ENCODE measurements at places on chromosomes 6 and 20. TPM values are rescaled to one million over a fixed set of nuclear protein-coding genes. Genes with fewer than 3 reads are reported as not detected.

DNA sequence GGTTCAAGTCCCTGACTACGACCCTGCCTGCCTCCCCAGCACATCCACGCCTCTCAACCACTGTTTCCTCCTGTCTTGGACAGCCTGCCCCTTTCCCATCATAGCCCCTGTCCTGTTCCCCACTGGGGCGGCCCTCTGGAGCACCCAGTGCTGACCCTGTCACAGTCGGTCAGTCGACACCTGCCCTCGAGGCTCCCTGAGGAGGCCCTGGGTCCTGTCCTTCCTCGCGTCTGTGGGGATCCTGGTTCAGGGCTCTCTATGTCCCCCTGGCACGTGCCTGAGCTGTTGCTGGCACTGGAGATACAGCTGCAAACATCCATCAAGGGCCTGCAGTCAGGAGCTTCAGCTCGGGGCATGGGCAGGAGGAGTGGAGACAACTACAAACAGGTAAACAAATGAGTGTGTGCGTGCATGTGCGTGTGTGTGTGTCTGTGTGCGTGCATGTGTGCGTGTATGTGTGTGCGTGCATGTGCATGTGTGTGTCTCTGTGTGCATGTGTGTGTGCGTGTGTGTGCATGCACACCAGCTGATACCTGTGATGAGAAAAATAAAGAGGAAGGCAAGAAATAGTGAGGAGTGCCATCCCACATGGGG is 132.8 kb downstream of the PHACTR3 start:
- DNase-seq = no peak

GRCh38 chr6:121873595-121873994 is 438.1 kb downstream of the GJA1 start:
- DNase-seq = no peak

DNA sequence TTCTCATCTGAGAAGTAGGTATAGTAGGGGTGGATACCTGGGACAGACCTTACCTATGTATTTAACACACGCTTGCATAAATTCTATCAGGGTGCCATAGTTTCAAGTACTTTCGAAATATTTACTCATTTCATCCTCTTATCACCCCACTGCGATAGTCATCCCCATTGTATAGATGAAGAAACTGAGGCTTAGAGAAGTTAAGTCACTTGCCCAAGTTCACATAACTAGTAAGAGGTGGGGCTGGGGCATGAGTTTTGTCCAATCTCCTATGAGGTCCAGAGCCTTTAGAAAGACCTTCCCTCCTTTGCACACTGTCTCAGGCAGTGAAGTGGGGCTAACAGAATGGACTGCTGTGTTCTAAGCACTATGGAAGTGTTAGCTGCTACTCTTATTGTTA is 6.2 kb downstream of the TULP1 start:
- no peak for DNase-seq

GRCh38 chr6:89314692-89315091 is 407 bp downstream of the GABRR2 start:
- no peak for DNase-seq

- DNase-seq = no peak
Measured at GRCh38 chr6:71028877-71029252, 72.0 kb upstream of the B3GAT2 start.

DNA sequence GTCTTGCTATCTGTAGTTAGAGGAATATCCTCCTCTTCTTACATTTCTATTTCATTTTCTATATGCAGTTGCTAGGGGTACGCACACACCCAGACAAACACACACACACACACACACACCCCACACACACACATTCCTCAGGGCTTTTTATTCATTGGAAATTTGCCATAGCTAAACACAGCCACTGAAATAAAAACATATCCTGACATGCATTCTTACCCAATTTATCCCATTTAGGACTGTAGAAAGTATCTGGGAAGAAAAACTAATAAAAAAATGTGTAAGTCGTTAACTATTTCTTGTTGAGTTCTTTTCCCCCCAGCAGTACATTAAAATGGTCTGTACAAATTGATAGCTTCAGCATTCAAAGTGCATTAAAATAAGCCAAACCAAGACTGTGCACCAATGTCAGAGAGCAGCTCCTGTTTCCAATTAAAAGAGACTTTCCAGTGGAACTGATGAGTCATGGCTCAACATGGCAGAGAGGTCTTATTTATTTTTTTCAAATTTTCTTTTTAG is 357.9 kb upstream of the AGPAT4 start:
- DNase-seq = no peak

DNA sequence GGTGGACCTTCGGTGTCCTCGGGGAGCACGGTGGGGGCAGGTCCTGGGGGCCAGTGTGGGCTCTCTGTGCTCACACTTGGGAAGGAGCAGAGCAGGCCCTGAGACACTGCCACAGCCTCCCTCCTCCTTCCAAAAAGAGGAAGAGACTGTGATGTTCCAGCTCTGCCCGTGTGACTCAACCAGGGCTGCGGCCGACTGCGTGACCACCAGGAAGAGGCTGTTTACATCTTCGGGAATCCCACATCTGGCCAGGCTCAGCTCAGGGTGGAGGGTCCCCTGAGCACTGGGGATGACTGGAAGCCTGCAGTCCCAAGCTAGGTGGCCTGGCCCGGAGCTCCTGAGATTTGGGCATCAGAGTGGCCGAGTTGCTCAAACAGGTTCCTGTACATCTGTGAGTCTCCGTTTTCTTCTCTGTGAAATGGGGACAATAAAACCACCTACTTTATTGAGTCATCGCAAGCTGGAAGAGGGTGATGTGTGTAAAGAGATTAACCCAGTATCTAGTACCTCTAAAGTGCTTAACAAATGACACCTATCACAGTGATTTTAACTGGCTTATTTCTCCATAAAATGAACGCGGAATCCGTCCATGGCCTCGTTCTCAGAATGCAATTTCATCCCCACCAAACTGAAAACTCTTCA is 242.1 kb downstream of the DLL1 start:
- no peak for DNase-seq

DNA sequence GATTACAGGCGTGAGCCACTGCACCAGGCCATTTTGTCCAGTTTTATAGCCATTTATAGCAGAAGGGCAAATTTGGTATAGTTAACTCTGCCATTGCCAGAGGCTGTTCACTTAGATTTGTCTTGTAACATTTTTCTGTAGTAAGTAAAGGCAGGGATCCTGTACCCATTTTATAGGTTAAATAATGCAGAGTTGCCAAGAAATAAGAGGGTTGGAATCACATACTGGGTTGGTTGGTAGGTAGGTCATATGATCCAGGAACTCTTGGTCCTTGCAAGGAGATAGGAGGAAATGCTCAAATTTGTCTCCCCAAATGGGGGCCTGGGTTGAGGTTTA is 68.1 kb downstream of the SHLD1 start:
- no peak for DNase-seq

DNA sequence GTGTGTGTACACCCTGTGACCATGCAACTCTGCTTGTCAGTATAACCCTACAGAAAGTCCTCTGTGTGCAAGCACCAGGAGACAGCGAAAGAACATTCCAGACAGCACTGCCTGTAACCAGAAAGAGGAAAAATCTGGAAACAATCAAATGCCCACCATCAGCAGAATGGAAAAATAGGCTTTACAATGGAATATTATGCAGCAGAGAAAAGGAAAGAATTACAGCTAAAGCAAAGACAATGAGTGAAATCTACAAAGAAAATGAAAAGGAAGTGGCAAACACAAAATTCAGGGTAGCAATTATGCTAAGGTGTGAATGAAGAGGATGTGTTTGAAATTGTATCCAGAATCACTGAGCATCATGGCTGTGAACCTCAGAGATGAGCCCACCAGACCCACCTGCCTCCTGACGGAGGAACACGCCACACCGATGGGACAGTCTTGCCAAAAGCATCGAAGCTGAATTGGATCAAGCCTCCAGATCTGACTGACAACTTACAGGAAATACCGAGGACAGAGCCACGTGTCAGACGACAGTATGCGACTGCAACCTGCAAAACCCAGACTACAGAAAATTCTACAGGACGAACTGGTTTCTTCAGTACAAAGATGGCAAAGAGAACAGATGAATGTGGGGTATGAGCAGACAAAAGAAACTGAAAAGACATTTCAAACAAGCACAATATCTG is 133.2 kb downstream of the NFATC2 start:
- DNase-seq = no peak

GRCh38 chr20:57882451-57883161 is 172.8 kb upstream of the PMEPA1 start:
- no peak for DNase-seq

DNA sequence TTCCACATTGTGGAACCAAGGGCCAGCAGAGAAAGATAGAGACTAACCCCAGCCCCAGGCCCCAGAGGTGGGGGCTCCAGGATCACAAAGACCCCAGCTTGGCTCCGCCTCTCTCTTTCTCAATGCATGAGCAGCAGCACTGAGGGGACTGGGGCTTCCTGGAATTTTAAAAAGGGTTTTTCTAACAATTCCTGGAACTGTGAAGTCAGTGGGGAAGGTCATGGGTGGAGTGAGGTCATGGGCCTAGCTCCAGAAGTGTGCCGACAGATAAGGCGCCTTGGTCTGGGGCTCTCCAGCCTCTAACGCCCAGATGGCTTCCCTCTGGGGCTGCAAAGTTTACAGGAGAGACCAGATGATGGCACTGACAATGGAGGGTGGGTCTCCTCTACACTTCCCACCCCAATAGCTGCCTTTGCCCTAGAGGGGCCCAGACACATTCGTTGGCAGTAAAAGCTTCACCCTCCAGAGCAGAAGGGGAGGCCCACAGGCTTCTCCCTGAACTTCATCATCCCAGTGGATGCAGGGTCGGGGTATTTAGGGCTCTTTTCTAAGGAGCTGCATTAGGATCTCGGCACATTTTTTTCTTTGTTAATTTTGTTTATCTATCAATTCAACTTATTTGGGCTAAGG is 46.9 kb upstream of the CD93 start:
- DNase-seq = no peak

GRCh38 chr6:105894556-105894955 is 191.6 kb upstream of the PRDM1 start:
- peak; percentile 31 for DNase-seq

DNA sequence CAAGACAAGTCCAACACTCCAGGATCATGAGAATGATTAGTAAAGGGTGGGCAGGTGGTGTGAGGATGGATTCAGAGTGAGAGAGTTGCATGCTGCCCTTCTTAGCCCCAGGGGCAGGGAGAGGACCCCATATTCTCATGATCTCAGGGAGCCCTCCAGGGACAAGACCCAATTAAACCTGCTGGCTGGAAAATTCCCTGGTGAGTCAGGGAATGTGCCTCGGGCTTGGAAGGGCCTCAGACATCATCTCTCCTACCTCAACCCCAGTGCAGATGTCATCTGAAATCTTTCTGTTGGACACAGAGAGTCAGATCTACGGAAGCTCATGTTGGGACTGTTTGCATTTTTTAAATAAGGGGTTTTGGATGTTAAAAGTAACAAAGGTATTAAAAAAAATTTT is 9.2 kb upstream of the SIRPD start:
- no peak for DNase-seq

GRCh38 chr6:137172734-137173431 is 561 bp downstream of the IL22RA2 start:
- no peak for DNase-seq

- DNase-seq = peak; percentile 83
Measured at GRCh38 chr20:21053002-21053762, 53.0 kb downstream of the LINC00237 start.

DNA sequence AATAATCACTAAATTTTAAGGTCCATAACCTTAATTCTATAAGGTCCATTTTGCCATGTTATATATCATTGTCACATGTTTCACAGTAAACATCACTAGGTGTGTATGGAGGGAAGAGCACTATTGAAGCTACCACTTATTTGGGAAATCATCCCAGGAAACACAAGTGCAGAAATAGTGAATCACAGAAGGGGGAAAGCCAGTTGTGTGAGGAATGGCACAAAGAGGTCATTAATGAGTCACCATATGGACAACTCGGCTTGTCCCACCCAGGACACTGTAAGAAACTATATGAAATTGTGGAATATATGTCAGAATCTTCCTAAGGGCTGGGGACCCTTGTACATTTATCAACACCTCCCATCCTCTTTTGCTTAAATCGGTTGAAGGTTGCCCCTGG is 13.7 kb downstream of the BTN3A1 start:
- DNase-seq = no peak

SEL1L2 gene
- not detected for total RNA-seq

KCNK16 gene
- not detected for total RNA-seq

NKX2-2 gene
- total RNA-seq = not detected

TFAP2B gene
- total RNA-seq = not detected

All from esophagus muscularis mucosa (tissue), 4 donors.